Tracheal epithelial cell (primary cell): ENCODE measurements at places on chromosomes 2 and 18. TPM values are rescaled to one million over a fixed set of nuclear protein-coding genes. Genes with fewer than 3 reads are reported as not detected.

The SERPINB3 gene
- 33.7 and 83.3 TPM in 2 replicates for total RNA-seq

The LAMA1 gene
- total RNA-seq = 1.5 and 25.8 TPM in 2 replicates

The VIT gene
- total RNA-seq = not detected in 2 replicates

The CENPA gene
- total RNA-seq = 4.8 TPM in 1 of 2 replicates, not detected in the other

The CCDC148 gene
- total RNA-seq = 0.21 and 1.2 TPM in 2 replicates

The TWIST2 gene
- total RNA-seq = 7.0 and 8.5 TPM in 2 replicates

The AKAIN1 gene
- total RNA-seq = not detected in 2 replicates

The DSG1 gene
- total RNA-seq = 0.21 and 0.72 TPM in 2 replicates

The REG1B gene
- not detected in 2 replicates for total RNA-seq

The LPIN1 gene
- total RNA-seq = 17.1 and 19.0 TPM in 2 replicates

The NDUFB3 gene
- total RNA-seq = 54.2 and 66.3 TPM in 2 replicates

The ANO7 gene
- total RNA-seq = 0.24 TPM in 1 of 2 replicates, not detected in the other

The ALPP gene
- total RNA-seq = not detected in 2 replicates

The STEAP3 gene
- 23.6 and 29.0 TPM in 2 replicates for total RNA-seq

The CNRIP1 gene
- total RNA-seq = 0.96 TPM in 1 of 2 replicates, not detected in the other

The ALPI gene
- not detected in 2 replicates for total RNA-seq

The ZBTB7C gene
- total RNA-seq = under 0.01 and 0.72 TPM in 2 replicates

The CYP1B1 gene
- total RNA-seq = 19.5 and 46.3 TPM in 2 replicates

The BCL11A gene
- total RNA-seq = 6.7 and 6.8 TPM in 2 replicates

The FSHR gene
- not detected in 2 replicates for total RNA-seq

The EN1 gene
- not detected in 2 replicates for total RNA-seq
